ENCODE measurements at places on chromosomes 1 and 21.
A peak's percentile ranks its signal among the peaks of the same experiment; 100 is the strongest.

DNA sequence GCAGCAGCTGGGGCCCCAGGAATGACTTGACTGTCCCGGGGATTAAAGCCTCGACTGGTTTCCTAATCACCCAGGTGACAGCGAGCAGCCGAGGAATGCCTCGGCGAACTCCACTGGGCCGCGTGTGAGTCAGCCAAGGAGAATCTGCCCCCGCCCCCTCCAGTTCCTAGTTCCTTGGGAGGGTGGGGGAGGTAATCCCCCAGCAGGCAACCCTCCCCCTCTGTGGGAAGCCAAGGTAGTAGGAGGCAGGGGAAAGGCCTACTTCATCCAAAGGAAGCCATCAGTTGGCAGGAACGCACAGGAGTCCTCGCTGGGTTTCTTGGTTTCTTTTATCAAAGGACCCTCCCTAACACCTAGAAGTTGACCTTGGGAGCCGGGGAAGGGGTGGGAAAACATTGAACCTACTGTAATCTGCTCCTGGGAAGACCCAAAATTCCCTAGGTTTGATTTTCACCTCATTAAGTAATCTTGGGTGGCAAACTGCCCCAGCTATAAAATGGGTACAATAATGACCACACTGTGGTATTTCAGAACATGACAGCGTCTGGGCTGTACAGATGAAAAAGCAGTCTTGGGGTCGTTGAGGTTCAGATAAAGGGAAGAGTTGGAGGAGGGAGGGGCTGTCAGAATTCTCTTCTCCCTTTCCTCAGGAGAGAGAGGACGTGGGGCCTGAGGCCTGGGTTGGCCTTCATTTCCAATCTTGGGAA lies 1.4 kb downstream of the TENT5B start:
- DNase-seq = peak; percentile 95

- DNase-seq = peak; percentile 31
Observed at GRCh38 chr1:67134695-67135094, at the start of gene C1orf141. TSS of gene C1orf141 (minus strand) at chr1:67134970. CDS start at chr1:67127240, 7,730 bp downstream.

DNA sequence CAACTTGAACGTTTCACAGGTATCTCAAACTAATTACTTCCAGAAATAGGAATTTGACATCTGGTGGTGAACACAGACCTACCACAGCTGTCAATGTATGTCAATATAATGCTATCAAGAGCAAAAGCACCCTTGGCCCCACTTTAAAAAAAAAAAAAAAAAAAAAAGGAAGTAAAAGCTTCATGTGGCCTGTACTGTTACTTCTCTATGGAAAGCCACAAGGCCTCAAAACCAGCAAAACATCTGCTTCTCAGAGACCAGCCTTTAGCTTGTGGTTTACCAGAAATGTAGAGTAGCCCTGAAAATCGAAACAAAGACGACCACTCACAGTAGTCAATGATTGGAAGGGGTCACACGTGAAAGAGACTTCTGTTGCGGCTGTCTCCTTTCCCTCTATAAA lies 109.6 kb downstream of the SLC45A1 start:
- DNase-seq = peak; percentile 59

- DNase-seq = no peak
Observed at GRCh38 chr1:212683357-212683722, 16.3 kb downstream of the BATF3 start.

GRCh38 chr1:160724465-160725242 lies 13.0 kb upstream of the CD48 start:
- no peak for DNase-seq

GRCh38 chr1:44678626-44679025 lies 4.1 kb downstream of the ARMH1 start:
- DNase-seq = no peak

GRCh38 chr1:44514673-44515072 lies 109.6 kb downstream of the RNF220 start:
- no peak for DNase-seq

DNA sequence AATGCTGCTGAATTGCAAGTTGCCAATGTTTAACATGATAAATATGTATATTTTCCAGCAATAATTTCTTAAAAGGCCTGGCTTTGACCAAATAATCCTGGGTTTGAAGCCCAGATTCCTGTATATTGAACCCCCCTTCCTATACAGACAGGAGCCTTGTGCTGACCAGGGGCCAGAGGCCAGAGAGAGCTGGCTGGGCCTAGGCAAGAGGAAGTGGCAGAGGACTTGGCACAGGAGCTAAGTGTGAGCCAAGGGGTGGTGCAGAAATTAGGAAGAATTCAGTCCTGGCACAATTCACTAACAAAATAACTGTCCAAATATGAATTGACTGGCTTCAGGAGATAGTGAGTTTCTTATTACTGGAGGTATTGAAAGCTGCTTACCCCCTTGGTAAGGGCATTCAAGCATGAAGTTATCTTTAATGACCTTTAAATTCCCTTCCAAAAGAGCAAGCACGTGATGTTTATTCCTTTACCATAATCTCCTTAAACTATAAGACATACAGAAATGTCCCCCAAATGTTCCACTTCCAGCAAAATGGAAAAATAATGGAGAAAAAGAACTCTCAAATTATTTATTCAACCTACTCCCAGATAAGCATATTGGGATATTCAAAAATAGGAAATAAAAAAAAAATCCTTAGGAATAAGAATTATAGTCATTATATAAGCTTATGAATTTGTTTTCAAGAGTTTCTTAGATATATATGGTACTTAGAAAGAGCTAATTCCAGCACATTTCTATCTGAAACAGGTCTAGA lies 26.6 kb downstream of the NIBAN1 start:
- DNase-seq = no peak

- peak; percentile 18 for DNase-seq
Observed at GRCh38 chr1:218164111-218164929, 120.8 kb upstream of the RRP15 start.

- DNase-seq = no peak
Observed at GRCh38 chr1:8003438-8004112, 22.5 kb downstream of the ERRFI1 start.

DNA sequence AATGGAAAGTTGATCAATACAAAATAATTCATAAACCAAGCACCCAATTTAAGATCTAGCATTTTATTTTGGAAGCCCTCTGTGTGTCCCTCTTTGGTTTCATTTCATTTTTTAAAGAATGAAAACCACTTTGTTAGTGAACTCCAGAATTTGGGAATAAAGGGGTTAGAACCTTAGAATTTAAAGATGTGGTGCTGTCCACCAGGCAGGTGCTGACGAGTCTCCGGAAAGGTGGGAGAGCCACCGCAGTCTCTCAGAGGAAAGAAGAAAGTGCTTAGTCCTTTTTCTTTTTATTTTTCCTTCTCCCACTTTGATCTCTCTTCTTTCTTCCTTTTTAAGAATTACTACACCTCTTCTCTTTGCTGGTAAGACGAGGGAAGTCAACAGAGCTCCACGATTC lies 20.5 kb upstream of the HIVEP3 start:
- no peak for DNase-seq

DNA sequence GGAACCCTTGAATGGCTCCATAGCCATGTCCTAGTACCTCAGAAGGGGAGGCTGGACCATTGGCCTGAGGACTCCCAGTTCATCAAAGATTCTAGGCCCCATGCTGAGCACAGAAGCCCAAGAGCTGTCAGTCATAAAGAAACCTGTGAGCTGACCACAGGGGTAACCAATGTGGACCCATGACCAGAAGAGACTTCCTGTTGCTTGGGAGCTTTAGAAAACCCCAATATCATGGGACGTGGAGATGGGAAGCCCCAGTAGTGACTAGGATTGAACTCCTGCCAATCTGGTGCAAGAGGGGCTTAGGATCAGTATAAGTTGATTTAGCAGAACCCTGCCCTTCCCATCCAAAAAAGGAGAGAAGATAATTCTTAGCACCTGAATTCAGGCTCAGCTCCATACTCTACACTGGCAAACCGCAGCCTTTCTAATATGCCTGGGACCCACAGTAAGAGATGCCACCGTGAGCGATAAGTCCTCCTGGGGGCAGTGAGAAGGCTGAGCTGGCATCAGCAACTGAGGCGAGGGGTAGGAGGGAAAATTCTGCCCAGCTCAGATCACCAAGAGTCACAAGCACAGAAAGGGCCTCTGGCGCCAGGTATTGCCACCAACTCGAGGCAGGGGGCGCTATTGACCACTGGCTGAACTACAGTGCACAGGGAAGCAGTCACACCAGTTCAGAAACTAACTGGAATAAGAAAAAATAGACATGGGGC lies 108.9 kb downstream of the CAPN8 start:
- DNase-seq = peak; percentile 4

DNA sequence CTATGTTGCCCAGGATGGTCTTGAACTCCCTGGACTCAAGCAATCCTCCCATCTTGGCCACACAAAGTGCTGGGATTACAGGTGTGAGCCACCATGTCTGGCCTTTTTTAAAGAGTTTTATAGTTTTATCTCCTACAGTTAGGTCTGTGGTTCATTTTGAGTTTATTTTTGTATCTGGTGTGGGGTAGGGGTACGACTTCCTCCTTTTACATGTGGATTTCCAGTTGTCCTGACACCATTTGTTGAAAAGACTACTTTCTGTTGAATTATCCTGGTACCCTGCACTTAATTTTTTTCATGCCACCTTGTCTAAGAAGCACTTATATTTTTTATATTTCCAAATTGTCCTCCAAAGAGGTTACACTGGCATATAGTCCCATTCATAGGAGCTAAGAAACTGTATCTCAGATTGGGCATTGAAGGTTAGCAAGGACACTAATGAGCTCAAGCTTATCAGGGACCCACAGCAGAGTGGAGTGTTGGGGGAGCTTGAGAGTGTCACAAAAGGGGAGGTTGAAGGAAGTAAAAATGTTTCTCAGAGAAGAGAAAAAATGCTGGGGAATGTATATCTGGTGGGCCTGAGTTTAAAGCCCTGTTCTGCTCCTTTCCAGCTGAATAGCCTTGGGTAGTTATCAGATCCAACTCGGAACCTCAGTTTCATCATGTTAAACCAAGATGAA lies 23.4 kb upstream of the MEF2D start:
- DNase-seq = no peak

GRCh38 chr1:236172041-236172579 lies 29.8 kb downstream of the GPR137B start:
- peak; percentile 76 for DNase-seq

DNA sequence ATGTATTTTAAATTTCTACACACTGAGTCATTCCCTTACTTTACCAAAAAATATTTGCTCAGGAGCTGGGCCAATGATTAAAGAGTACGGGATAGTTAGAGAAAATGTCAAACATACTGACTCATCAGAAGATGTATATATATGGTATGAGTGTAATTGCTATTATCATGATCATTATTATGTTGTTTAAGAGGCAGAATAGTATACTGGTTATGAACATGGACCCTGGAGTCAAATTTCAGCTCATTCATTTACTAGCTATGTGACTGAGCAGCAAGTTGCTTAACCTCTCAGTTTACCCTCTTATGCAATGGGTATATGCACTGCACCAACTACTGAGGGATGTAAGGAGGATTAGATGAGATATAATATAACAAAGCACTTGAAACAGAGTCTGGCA lies 41.2 kb upstream of the USH2A start:
- peak; percentile 96 for DNase-seq

DNA sequence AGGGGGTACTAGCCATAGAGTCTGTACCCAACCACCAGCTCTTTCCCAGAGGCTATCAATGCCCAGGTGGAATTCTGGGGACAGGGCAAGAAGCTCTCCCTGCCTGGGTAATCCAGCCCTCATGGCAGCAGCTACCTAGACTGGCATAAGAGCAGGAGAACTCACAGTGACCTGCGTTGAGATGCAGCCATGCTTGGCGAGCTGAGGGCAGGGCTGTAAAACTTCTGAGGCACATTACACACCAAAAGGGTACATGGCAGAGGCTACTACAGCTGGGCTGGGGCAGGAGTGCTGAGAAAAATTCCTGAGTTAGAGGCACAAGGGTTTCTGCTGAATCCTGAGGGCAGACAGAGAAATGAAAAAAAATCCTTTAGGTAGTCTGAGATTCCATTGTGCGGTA lies 927.9 kb upstream of the B3GALT2 start:
- no peak for DNase-seq

DNA sequence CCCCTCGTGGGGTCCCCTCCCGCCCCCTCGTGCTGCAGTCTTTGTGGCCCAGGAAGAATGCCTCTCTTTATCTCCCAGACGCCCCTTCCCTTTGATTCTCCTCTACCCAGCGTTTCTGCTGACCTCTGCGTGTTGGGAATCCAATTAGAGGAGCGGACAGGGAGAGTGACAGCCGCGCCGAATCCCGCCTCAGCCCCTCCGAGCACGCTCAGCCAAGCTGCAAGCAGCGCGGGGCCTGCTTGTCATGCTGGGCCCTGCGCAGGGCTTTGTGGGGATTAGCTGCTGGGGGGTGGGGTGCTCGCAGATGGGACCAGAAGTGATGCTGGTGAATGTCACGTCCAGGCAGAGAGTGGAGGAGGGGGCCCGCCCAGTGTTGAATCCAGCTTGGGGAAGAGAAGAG lies 91.1 kb downstream of the EPHB2 start:
- DNase-seq = no peak

GRCh38 chr1:110504226-110504625 lies 14.7 kb downstream of the KCNA10 start:
- DNase-seq = no peak

GRCh38 chr1:91776068-91776794 lies 109.7 kb downstream of the TGFBR3 start:
- DNase-seq = no peak

DNA sequence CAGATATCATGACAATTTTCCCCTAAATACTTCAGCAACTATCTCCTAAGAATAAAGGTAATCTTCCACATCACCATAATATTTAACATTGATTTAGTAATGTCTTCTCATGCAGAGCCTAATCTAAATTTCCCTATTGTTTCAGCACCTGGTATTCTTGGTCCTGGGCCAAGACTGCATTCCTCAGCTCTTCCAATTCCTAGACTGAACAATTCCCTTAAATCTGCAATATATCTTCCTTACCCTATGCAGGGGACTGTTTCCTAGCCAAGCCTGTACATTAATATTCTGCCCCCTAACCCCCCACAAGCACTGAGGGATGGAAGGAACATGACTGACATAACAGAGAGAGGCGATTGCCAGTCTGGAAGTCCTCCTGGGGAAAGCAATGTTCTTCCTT lies 28.7 kb upstream of the DISP1 start:
- DNase-seq = peak; percentile 63

DNA sequence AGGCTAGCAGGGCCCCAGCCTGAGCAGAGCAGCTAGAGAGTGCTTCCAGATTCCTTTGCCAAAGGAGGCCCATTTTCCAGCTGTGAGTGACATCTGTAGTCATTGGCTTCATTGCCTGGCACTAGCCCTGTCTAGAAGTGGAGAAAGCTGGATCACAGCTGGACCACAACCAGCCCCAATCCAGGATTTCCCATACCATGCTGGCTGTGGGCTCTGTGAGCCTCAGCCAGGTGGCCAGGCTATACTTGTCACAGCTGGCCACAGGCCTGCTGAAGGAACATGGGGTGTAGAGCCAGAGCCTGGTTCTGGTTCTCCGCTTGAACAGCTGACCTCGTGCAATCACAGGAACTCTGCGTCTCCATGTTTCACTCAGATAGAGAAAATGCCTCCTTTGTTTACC lies 36.6 kb downstream of the RIMKLA start:
- DNase-seq = no peak

GRCh38 chr1:74714429-74715235 lies 18.2 kb downstream of the CRYZ start:
- DNase-seq = peak; percentile 14

DNA sequence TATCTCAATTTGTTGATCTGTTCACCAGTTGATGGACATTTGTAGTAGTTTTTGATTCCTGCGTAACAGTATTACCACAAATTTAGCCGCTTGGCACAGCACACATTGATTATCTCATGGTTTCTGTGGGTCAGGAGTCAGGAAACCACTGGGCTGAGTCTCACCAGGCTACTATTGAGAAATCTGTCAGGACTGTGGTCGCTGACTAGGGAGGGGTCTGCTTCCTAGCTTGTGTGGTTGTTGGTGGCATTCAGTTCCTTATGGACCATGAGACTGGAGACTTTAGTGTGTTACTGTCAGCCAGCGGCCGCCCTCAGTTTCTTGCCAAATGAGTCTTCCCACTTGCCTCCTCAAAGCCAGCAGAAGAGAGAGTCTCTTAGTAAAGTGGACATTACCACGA lies 9.8 kb downstream of the PEX14 start:
- DNase-seq = no peak
